Epithelial cell of prostate (primary cell): ENCODE measurements at places on chromosomes 2 and 18.

GRCh38 chr18:79847606-79848293, 50.0 kb downstream of the KCNG2 start:
- no peak for DNase-seq

- DNase-seq: no peak
These were observed 70.8 kb upstream of the GATA6 start for GRCh38 chr18:22098563-22098989.

DNA sequence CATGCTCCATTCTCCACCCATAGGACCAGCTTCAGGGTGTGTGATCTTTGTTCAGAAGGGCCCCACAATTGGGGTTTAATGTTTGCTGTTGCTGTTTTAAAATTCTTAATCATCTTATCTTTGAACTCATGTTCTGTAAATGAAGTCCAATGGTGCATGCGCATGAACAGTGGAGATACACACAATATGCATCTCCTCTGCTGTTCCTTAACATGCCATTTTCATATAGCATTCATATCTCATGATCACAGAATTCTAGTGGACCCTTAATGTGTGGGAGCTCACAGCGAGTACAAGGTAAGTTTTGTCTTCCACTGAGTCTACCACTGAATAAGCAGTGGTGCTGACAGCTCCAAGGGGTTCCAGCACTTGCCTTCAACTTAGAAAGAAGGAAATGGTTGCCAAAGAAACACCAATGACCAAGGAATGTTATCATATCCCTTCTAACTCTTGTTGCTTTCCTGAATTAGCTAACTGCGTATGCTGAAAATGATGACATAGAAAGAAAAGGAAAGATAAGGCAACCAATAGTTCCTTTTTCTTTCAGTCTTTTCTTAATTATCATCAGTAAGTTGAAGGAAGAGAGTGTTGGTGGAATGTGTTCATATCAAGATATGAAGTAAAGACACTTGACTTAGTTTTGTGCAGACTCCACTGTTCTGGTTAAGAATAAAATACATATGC, 258.9 kb upstream of the FBXO11 start:
- no peak for DNase-seq

DNA sequence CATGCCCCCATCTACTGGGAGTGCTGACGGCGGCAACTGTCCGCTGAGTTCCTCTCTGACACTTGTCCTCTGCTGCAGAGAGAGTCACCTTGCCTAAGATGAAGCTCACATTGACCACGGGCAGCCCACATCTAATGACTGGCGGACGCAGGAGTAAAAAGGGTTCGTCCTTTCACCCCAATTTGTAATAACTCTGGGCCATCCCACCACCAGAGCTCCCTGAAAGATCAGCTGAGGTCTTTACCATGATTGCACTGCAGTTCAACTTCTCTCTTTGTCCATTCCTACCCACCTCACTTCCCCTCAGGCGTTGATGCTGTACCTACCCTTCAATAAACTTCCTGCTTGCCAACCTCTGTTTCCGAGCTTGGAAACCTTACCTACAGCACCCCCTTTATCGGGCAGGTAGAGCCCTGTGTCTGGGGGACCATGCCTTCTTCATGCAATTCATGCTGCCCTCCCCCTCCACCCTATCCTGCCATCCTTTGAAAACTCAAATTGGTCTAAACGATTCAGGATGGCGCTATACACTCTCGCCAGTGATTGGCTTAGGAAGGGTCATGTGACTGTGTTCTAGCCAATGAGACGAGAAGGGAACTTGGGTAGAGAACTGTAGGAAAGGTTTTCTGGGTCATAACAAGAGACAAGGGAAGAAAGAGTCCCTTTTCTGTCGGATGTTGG, 10.3 kb upstream of the B3GNT2 start:
- DNase-seq: no peak

DNA sequence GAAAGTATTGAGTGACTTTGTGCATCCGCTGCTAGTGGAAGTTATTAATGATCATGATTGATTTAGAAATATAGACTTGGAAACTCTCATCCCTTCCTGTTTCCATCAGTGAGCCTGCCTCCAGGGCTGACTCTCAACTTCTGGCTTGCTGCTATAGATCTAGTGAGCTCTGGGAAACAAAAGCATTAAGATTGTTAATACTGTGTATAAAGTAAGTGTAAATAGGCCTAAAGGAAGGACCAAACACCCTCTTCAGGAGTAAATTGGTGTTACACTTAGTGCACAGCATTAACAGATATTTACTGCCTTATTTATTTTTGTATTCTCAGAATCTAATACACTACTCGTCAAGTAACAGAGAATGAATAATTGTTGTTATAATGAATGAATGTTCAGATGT, 285.6 kb downstream of the THSD7B start:
- DNase-seq: no peak

DNA sequence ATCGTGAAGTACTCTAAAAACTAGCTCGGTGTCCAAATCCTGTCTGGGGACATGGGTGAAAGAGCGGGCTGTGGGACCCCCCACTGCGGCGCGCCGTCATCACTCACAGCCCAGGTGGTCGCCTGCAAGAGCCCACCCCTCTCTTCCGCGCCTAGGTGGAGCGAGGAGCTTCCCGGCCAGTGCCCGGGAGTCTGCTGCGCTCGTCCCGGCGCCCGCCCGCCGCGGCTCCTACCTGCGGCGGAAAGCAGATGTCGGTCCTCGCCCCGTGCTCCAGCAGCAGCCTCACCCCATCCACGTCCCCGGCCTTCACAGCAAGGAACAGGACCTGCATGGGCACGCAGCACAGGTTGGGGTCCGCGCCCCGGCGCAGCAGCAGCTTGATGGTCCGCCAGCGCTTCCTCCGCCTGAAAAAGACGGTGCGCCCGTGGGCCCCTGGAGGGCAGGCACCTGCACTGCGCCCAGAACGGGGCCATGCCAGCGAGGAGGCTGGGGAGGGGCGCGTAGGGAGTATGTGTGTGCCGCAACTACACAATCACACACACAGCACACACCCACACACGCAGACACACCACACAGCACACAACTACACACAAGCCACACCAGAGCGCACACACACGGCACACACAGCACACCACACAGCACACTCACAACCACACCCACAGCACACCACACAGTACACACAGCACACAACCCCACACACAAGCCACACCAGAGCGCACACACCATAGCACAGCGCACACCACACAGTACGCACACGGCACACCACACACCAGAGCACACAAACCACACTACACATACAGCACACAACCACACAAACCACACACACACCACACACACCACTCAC, 37.4 kb downstream of the ANKMY1 start:
- DNase-seq: no peak

GRCh38 chr2:111712940-111713515, 171.0 kb downstream of the ANAPC1 start:
- no peak for DNase-seq

GRCh38 chr18:25595274-25596060, 243.5 kb upstream of the ZNF521 start:
- no peak for DNase-seq

DNA sequence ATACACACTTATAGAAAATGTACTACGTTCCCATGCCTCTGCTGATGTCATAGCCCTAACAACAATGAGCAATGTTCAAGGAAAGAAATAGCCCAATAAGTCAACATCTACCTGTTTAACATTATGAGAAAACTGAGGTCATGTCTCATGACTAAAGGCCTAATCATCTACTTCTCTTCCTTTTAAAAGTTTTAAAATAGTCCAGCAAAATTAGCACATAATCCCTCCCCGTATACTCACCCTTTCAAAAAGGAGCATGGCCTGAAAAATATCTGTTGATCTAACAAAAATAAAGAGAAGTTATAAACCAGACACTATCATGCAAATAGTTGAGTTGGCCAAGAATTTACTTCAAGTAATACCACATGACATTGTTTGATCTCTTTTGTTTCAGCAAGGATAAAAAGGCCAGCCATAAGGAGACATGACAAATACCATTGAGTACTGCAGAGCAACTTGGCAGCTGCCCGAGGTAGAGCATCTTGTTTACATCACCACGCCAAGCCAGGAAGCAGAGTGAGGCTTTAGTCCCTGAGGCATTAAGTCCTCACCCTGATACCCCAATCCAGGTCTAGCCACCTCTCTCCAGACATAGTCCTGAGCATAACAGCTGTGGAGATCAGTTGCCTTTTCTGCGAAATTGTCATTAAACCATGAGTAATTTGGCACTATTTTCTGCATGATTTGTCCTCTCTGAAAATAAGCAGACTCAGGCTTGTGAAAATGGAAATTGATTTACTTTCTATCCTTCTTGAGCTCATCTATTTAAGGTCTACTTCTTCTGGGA, 137.4 kb upstream of the ETAA1 start:
- peak; percentile 93 for DNase-seq

DNA sequence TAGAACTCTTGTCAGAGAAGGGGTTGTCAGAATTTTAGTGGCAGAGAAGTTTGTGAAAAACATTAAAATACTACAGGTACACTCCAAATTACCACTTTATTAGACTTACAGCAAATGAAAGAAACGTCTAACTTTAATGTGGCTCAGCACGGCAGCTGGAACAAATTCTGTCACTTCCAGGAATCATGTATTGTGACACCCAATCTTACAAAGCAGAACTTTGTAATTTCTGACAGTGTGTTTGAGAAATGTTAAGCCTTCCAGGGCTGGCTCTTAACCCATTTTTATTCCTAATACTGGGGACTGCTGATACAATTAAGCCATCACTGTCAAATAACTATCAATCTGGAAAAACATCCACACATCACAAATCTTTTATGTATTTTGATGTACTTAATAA, 216.4 kb downstream of the ZNF385B start:
- DNase-seq: no peak

DNA sequence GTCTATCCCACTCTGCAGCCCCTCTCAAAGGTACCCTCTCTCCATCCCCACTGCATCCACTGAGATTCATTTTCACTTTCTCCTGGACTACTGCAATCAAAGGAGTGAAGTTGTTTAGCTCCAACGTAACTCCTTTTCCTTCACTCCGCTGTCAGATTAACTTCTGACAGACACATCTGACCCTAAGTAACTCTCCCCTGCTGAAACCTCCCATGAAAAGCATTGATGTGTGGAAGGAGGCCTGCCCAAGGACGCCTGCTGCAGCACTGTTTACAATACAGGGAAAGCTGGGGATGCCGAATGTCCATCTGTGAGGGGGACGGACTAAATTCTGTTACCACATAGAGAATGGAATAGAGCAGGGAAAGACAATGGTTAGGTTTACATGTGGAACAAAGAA, 114.8 kb downstream of the TMEM163 start:
- no peak for DNase-seq

GRCh38 chr18:72783530-72783929, 84.3 kb downstream of the NETO1 start:
- DNase-seq: no peak

GRCh38 chr2:136901732-136902131, 136.4 kb downstream of the THSD7B start:
- no peak for DNase-seq

DNA sequence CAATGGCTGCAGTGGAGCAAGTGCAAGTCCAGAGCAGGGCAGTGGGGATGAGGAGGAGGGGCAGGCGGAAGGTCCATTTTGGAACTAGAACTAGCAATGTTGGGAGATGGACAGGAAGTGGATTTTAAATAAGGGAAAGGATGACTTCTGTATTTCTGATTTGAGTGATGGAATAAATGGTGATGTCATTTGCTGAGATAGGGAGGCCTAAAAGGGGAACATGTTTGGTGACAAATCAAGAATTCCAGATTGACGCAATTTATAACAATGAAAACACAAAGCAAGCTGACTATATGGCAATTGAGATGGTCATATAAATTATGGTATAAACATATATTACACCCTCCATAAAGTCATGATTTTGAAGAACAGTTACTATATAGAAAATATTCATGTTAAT, 209.3 kb downstream of the SS18 start:
- DNase-seq: no peak

DNA sequence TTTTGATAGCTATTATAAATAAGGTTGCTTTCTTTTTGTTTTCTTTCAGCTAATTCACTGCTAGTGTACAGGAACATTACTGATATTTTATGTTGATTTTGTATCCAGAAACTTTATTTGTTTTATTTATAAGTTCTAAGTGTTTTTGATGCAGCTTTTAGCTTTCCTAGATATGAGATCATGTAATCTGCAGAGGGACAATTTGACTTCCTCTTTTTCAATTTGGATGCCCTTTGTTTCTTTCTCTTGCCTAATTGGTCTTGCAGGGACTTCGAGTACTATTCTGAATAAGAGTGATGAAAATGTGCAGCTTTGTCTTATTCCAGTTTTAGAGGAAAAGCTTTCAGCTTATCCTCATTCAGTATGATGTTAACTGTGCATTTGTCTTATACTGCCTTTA, 643.4 kb upstream of the CDH2 start:
- no peak for DNase-seq

DNA sequence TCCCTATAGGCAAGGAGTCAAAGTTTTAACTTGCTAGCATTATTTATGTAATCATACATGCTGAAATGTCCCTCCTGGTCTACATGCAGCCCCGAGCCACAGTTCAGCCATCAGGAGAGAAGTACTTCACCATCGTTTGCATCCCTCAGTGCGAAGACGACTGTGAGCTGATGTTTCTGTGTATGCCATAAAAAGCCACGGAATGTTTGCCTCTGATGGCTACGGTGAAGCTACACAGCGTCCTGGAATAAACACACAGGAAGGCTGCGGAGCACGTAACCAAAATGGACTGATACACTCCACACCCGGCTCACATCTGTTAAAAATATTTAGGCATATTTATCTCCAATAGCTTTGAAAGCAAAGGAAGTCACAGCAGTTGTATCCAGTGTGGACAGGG, 4.3 kb upstream of the SALL3 start:
- DNase-seq: no peak

DNA sequence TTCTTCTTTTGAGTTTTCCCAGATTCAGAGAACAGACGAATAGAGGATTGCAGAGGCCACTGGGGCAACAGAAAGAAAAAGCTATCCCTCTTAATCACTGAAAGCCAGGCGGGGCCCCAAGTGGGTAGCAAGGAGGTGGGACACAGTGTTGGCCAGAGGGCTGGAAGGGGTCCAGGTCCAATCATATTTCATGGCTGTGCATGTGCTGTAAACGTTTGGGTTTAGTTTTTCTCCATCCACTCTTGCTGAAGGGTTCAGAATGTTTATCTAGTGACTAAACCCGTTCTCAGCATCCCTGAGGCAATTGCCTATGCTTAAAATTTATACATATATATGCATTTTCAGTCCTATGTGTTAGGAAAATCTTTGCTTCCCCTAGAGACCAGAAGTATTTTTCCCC, 99.4 kb upstream of the EPHA4 start:
- DNase-seq: no peak

- peak; percentile 26 for DNase-seq
These were observed 94.1 kb downstream of the FAM161A start for GRCh38 chr2:61759718-61760117.
